ENCODE measurements at places on chromosomes 11 and 22.

- no peak for DNase-seq
These were observed 16.2 kb upstream of the ACCSL start for GRCh38 chr11:44031549-44031948.

DNA sequence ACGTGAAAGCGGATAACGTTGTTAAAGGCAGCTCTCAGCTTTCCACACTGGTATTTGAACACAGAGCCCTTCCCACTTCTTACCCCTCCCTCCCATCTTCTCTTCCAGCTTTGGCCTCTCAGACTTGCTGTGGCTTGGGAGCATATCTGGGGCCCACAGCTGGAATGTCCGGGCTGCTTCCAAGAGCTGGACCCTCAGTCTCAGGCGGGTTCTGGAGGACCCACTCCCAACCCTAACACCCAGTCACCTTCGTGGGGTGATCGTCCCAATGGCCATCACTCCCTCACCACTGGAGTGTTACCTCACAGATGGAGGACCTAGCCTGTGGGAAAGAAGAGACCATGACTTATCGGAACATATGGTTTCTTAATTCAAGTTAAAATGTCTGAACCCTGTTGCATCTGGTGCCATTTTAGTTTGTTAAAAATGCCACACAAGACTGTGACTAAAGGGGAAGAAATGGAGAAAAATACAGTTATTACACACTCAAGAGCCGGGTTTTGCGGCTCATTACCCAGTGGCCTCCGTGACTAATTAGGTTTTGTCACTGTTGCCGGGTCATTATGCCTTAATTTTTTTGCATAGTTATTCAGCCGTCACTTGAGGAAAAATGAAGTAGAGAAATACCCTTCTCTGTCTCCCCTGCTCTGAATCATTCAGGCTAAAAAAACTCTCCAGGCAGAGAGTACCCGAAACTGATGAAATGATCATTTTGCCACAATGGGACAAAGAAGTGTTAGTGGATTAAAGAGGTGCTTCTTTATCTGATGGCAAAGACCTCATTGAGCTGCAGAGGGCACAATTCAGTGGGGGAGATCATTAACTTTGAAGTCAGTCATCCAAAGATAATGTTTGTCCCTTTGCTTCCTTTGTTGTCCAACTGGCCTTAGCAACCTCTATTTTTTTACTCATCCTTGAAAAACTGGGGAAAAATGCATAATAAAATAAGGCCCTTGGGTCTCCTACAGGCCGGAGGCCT, 87.2 kb upstream of the HTATIP2 start:
- DNase-seq = no peak

- DNase-seq = no peak
These were observed 6.6 kb downstream of the ARRB1 start for GRCh38 chr11:75344761-75345454.

DNA sequence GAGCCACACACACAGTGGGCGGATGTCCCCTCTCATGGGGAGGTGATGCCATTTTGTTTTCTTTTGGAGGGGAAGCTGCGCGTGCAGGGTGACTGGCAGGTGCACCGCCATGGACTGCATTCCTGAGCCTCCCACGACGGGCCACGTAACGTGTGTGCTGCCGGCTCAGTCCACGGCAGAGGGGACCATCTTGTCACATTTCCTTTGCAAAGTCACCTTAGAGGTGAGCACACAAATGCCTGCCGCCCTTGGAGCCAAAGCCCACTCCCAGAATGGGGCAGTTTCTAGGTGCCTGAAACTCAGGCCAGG, 262.5 kb downstream of the CTTN start:
- DNase-seq = no peak

DNA sequence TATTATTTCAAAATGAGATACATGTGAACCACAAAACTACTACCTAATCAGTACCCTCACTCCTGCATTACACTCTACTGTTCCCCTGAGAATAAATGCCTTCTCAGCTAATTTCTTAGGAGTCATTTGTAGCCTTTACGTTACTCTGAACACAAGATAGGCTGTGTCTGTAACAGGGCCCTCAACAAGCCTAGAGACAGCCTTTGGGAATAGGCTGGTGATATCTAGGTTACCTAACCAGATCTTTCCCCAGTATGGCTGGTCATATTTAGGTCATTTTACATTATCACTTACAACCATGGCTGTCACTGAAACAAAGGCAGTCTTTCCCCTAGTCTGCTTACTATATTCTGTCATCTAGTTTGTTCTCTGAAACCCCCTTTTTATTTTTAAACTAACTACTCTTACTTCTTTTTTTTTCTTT, 14.2 kb downstream of the ATM start:
- no peak for DNase-seq

- no peak for DNase-seq
These were observed 35.6 kb downstream of the BRD1 start for GRCh38 chr22:49792107-49792506.

DNA sequence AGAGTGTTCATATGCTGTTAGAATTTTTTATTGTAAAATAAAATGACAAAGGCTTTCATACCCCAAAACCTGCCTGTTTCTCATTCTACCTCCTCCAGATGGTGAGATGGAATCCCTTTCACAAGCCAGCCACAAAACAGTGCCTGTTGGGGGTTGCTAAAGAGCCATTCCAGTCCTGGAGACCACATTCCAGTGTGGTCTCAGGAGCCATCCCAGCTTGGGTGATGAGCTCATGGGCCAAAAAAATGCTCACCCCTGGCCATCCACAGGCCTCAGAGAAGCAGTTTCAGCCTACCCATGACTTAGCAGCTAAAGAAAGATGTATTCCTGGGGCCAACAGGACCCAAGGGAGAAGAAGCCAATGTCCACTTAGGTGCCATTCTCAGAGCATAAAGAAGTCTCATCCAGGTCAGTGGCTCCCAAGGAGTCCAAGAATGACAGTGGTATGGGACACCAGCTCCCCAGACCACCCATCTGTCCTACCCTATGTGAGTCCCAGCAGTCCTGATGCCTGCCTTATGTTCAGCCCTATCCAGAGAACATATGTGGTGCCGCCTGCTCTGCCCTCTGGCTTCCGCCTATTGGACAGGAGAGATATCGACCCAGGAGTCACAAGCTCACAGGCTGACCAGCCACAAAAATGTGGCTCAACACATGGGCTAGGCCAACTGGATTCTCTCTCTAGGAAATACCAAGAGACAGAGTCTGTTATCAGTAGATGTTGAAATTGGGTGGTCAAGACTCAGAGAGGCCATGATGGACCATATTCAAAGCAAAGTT, 26.4 kb downstream of the C11orf91 start:
- no peak for DNase-seq

GRCh38 chr11:63767565-63768236, 874 bp downstream of the ZFTA start:
- DNase-seq = peak; percentile 40

- DNase-seq = no peak
These were observed 4.0 kb downstream of the MYO18B start for GRCh38 chr22:25746012-25746373.

DNA sequence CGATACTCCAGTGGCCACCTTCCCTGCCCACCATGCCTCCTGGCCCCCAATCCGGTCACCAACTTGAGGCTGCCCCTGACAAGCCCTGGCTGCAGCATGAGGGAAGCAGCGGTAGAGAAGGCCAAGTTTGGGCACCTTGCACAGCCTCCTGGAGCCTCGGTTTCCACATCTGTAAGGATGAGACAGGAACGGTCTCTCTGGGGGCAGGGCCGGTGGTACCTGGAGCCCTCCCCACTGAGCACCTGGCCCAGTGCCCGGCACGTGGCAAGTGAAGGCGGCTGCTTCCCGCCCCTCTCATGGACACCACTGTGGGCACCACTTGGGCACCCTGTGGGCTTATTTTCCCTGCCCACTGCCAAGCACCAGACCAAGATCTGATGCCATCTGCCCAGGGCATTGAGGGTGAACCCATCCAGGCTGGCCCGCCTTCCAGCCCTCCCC, 77.8 kb downstream of the CDKN1C start:
- DNase-seq = no peak

DNA sequence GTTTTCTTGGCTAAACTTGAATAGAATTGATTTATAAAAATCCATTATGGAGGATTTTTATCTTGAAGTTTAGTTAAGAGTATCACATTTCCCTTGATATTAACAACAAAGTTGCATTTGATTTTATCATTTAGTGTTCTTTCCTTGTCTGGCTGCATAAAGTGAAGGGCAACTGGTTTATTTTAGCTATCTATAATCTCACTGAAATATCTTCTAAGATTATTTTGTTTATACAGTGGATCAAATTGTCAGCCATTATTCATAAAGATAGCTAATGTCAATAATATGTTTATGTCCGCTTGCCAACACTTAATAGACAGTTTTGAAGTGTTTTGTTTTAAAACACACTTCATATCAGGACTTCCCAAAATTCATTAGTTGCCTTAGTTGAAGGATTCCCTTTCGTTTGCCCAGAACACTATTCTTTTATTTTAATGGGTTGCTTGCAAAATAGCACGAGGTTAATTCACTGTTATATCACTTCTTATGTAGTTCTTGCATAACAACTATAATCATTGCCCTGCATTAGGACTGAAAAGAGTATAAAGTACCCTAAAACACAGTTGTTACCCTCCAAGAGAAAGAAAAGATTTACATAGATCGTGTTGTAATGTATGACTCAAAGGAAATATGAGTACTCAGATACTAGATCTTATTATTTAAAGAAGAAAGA, 73.0 kb downstream of the MSANTD4 start:
- DNase-seq = no peak

GRCh38 chr11:702462-703461, 3.3 kb upstream of the EPS8L2 start:
- no peak for DNase-seq

GRCh38 chr11:99822846-99823565, 802.3 kb downstream of the CNTN5 start:
- DNase-seq = no peak

GRCh38 chr11:70507466-70508230, 109.3 kb downstream of the CTTN start:
- no peak for DNase-seq

DNA sequence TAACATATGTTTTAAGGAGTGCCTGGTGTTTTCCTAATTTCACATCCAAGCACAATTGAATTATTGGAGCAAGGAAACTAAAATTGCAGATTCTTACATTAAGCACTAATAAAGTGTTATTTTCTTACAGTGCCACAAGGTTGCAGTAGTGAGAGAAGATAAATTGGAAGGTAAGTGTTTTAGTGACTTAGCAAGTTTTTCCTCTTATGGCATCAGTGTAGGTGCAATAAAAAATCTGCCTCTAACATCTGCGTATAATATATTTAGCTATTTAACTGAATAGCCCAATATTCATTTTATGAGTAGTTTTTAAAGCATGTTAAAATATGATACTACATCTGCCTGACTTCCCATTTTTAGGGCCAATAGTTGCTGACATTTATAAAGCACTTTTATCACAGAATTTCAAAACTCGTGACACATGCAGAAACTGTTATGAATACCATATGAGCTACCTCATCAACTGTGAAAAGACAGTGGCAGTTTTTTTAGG, 19.0 kb downstream of the POLD3 start:
- no peak for DNase-seq

GRCh38 chr22:33130473-33130872, 72.3 kb upstream of the SYN3 start:
- DNase-seq = no peak

DNA sequence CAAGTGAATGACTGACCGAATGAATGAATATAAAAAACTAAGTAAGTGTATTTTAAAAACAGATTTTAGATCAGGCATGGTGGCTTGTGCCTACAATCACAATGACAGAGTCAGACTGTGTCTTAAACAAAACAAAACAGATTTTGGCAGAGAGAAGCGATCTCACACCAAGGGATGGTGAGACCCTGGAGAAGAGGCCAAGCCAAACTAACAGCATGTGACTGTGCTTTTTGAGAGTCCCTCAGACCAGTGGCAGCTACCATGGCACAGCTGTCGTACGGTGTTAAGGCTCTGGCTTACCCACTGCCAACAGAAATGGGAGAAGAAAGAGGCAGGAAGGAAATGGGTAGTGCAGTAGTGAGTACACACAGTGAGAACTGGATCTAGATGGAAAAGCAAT, 60.6 kb downstream of the SGSM3 start:
- no peak for DNase-seq

DNA sequence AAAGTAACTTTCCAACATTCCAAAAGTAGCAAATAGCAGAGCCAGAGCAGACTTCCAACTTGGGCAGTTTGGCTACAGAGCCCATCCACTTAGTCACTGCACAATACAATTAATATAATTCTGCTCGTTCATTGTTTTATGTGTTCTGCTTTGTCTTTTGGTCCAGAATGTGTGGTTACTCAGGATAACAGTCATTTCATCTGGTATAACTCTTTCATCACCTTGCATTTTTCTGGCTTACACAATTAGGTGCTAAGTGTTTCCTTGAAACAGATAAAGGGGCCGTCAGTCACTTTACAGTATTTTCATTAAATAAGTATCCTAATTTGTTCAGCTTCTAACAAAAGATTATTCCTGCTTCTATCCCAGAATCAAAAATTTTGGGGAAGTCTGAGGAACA, 87.2 kb downstream of the LARGE2 start:
- DNase-seq = no peak

- peak; percentile 91 for DNase-seq
These were observed 1.4 kb downstream of the PNPLA2 start for GRCh38 chr11:819943-820649.

- DNase-seq = no peak
These were observed 1.4 kb upstream of the MFNG start for GRCh38 chr22:37487571-37487970.

DNA sequence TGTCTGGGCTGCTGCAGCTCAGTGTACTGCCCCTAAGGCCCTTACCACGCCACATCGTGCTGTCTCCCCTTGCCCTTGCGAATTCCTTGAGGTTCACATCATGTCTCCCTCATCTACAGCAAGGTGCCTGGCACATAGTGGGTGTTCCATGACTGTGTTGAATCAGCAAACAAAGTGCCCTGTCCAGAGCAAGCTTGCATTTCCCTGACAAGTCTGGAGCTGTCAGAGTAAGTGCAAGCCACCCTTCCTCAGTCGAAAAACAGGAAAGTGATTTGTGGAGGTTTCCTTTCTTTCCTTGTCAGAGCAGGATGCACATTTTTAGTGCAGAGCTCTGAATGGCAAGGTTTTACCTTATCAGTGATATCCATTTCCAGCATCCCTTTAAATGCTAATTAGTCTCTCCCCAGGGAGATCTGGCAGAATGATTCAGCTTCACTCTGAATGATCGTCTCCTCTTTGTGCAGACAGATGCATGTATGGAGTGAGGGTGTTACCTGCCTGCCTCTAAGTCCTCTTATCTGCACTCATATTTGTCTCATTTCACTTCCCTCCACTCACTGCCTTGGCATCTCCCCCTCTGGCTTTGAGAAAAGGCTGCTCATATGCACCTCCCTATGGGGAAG, 331.2 kb downstream of the TMEM135 start:
- no peak for DNase-seq

- no peak for DNase-seq
These were observed 61.8 kb upstream of the WNT7B start for GRCh38 chr22:46038516-46039430.

All from T-helper 2 cell treated with Interferon-gamma antibody and Interleukin-4, amounts not matched to agents 5 μg/mL and 100 μg/mL, for 36 hours (primary cell).